ENCODE measurements at places on chromosomes 6 and 20.

DNA sequence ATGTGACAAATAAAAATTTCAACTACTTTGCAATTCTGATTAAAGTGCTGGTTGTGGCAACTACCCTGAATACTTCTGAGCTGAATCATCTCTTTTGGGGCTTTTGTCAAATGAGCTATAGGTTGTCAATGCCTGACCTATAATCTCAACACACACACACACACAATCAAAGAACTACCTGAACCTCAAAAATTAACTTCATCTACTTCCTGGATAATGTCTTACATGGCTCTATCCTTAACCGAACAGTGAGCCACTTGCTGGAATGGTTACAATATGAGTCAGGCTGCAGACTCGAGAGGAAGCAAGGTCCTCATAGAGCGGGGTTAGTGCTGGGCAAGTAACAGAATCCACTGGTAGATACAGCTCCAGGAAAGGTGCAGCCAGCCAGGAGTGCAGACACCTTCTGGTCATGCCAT, 70.6 kb upstream of the DST start:
- no peak for DNase-seq

DNA sequence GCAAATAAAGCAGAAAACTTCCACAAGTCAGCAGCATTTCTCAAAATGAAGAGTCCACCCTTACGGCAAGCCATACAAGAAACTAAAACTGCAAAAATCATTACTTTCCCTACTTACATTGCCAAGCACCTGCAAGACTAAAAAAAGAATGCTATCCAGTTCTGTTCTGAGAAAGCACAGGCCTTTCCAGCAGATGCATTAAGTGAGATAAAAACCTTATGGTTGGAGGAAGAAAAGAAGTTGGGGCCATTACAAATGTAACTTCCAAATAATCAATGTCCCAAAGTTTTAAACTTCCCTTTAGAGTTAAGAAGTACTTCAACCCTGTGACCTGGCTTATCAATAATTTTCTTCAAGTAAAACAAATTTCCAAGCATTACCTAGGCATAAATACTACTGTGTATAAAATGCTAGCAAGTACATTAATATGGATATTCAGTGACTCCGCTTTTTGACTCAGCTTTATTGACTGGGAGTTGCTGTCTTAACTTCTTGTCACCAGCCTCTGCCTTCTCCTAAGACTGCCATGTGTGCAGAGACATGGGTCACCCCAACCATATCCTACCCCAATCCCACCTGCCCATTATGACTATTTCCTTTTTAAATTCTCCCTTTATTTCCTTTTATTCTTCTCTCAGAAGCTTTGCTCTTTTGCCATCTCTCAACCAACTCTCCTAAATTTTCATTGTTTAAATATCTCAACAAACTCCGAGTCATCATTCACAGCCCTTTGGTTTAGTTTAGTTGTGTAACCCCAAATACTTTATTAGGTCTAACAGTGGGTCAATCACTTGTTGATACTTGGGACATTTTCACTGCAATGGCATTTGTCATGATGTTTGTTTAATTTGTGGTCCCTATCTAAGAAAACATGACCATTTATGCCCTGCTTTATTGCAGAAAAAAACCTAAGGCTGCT, 49.7 kb downstream of the SLC22A23 start:
- DNase-seq, result no peak

GRCh38 chr6:12882761-12883290, 166.3 kb downstream of the PHACTR1 start:
- DNase-seq, result no peak

- no peak for DNase-seq
These were observed 101.5 kb downstream of the PHACTR3 start for GRCh38 chr20:59705651-59706399.

DNA sequence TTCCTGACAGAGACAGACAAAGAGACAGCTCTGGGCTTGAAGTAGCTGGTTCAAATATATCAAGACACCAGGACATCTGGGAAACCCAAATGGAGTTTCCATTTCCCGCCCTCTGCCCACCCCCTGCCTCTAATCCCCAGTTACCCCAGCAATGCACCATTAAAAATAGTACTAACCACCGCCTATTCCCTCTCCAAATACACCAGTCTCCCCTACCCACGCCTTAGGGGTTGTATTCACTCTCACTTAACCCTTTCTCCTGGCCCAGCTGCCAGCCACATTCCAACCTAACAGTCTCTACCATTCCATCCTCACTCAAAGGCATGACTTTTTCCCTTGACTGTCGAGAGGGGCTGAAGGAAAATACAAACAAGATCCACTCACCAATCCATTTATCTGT, 22.4 kb downstream of the GABBR1 start:
- DNase-seq, result no peak

DNA sequence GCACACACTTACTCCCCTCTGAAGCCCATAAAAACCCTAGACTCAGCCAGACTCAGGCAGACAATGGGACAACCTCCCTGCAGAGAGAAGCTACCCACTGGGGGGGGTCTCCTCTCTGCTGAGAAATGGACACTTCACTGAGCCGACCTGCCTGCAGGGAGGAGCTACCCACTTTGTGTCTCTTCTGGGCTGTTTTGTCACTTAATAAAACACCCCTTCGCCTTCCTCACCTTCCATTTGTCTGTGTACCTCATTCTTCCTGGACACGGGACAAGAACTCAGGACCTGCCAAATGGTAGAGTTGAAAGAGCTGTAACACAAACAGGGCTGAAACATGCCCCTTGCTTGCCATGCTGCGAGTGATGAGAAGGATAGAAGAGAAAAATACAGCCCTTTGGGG, 151.7 kb upstream of the HDDC2 start:
- DNase-seq, result no peak

- no peak for DNase-seq
These were observed 37.2 kb downstream of the SYNJ2 start for GRCh38 chr6:158018851-158019361.

DNA sequence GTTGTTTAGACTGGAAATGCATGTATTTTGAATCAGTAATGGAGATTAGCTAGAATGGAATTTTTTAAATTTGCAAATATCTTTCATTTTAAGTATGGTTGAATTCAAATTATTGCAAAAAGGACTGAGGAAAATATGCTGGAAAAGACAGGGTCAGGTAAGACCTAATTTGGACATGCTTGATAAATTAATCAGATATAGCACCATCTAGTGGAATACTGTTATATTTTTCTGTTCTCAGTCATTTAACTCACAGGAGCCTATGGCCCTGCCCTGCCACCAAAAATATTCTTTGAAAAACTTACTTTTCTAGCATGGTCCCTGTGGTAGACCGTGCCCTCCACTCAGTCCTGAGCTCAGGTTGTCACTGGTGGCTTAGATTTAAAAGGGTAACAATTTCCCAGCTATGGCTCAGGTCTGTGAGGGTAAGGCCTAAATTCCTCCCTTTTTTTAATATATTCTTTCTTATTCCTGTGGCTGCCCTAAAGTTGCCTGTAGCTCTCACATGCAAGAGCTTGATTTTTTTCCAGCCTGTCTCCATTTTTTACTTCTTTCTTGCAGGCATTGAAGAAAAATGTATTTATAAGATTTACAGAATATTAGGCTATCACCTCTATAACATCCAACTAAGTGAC, 25.3 kb upstream of the KIAA1586 start:
- no peak for DNase-seq

- DNase-seq, result peak; percentile 41
These were observed 5.3 kb downstream of the MMP9 start for GRCh38 chr20:46013829-46014516.

DNA sequence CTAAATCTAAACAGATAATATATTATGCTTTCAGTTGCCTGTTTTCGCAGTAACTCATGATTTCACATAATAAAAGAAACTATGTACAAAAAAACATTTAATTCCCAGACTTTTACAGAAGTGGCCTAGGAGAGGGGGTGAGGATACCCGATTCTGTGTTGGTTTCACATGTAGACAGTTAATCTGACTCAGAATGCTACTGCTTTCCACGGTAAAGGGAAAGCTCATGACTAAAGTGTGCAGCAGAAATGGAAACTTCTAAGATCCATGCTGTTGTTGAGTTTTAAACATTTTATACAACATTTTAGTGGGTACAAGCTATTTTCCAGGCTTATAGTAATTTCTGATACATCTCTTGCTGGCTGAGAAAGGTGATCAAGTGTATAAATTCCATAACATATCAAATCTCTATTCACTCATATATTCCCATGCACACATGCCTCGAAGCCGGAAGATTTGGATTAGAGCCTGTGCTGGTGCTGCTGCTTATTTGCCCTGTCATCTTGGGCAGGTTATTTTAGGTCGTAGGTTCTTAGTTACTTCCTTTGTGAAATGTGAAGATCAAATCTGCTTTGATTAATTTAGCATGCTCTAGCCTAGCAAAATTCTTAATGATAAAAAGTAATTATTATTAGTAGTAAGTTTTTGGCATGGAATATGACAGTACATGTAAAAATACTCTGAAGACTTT, 896.7 kb upstream of the MAP3K7 start:
- DNase-seq, result no peak

- no peak for DNase-seq
These were observed 134.8 kb downstream of the TAF4 start for GRCh38 chr20:61930776-61931475.

GRCh38 chr6:157079771-157080170, 243.5 kb downstream of the TMEM242 start:
- no peak for DNase-seq

Measured in activated CD8-positive, alpha-beta memory T cell treated with anti-CD3 and anti-CD28 coated beads for 4 hours (primary cell).